CD8-positive, alpha-beta memory T cell (primary cell): ENCODE measurements at places on chromosomes 2 and 18.
A peak's percentile ranks its signal among the peaks of the same experiment; 100 is the strongest.

DNA sequence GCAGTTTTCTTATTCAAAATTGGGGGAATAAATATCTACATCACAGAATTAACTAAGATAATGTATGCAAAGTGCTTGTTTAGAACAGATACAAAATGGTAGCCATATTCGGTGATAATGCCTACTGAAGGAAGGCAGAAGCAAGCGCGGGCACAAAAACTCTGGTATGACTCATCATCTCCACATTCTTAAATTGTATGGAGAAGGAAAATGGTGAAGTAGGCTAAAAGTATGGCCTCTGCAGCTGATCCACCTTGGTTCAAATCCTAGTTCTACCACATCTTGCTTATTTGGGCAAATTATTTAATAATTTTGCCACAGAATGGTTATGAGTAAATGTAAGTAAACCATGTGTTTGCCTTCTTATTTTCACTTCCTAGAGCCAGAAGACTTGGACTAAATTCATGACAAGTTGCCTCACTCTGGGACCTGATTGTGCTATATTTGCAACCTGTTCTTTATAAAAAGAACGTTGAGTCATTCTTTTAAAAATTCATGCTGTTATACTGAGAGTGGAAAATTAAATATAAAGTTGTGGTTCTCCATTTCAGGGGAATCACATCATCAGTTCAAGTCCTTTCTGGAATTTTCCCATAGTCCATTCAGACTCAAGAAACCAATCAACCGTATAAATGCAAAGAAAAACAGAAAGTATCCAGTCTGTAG, 9.0 kb upstream of the CDK15 start:
- no peak for DNase-seq

- DNase-seq, result no peak
Observed at GRCh38 chr2:103464831-103465230, 703.0 kb downstream of the TMEM182 start.

GRCh38 chr2:144136297-144137010, 383.5 kb downstream of the ZEB2 start:
- no peak for DNase-seq

- no peak for DNase-seq
Observed at GRCh38 chr2:226887940-226888339, 52.1 kb downstream of the RHBDD1 start.

DNA sequence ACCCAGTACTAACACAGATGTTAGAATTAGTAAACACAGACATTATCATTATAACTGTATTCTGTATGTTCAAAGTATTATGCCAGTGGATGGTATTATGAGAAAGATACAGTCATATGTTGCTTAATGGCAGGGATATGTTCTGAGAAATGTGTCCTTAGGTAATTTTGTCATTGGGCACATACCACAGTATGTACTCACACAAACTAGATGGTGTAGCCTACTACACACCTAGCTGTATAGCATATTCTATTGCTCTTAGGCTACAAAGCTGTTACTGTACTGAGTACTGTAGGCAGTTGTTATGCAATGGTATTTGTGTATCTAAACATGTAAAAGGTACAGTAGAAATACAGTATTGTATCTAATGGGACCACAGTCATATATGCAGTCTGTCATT, 53.8 kb downstream of the GTF3C3 start:
- DNase-seq, result no peak

DNA sequence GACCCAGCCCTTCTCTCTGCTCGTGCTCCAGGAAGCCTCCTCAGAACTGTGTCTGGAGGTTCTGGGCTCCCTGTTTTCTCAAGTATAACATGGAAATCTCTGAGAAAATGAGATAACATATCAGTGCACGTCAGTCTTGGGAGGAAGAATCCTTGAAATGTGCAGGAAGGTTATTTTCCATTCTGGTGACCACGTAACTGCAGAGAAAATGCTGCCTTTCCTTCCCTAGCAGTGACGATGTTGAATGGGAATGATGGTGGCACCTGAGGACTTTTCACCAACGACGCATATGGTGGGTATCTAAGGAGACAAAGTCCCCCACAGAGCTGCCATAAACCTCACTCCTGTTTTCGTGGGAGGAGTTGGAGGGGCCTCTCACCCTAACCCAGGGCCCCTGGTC, 272.1 kb upstream of the SIX2 start:
- no peak for DNase-seq

DNA sequence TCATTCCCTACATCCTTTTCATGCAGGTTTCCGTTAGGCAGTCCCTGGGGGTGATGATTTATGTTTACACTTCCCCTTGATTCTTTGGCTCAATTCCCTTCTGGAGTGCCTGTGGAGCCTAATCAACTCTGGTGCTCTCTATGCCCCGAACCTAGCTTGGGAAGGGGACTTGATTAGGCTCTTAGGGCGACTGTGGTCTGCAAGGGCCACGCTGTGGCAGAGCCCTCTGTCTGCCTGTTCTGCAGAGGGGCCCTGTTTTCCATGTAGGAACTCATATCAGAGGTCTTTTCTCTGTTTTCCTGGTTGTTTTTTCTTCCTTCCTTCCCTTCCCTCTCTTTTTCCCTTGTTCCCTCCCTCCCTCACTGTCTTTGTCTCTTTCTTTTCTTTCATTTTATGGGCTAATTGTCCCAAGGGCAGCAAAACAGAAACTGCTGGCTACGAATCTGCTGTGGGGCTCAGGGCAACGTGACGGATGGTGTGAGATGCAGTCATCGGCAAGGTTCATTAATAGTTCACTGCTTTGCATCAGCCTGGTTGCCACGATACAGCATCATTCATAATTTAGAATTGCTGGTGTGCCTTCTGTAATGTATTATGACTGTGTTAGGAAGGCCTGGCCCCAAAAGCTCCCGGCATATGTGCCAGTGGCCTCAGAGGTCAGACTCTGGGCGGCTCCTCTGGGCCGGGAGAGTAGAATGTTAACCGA, 134.5 kb downstream of the NAPG start:
- no peak for DNase-seq

DNA sequence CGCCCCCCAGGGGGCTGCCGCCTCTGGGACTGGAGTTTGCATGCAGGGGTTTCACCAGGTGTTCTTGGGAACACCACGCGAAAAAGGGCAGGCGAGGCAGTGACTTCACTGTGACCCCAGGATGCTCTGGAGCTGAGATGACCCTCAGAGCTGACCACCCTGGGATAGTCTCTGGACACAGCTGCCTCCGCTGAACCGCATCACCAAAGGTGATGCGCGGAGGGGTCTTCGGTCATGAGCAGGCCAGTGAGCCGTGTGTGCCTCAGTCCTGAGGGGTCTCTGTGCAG, 17.5 kb downstream of the GPR35 start:
- no peak for DNase-seq

DNA sequence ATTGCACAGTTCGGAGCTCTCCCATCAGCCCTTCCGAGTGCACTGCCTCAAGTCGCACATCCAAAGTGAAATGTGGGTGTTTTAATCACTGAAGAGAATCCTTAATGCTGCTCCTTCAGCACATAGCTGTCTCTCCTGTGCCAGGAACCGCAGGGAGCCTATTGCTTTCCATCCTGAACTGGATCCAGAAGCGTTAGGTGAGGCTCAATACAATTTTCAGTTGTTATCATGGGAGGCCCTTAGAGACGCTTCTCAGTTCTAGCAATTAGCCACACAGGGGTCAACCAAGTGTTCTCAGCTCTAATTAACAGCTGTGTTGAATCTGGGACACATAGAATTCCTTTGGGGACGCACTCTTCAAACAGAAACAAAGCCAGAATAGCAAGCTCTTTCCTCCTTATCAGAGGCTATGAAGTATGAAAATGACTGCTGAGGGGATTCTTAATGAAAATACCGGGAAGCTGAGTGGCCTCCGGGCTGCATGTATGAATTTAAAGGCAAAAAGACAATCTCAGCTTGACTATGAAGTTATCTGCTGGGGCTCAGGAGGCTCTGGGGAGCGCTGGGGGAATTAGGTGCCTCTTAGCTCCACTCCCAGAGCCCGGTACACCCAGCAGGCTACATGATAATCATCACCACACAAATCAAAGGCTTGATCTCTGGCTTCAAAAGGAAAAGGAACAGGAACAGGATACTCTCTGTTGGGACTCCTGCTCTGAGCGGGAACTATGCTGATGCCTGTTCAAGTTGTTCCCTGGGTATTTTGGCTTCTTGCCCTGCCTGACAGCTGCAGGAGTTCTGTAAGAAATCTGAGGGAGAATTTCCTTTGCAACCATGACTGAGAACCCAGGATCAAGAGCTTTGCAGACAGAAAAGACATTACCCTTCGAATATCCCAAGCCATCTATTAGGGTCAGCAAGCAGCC, 55.4 kb upstream of the NCOA1 start:
- DNase-seq, result no peak

- DNase-seq, result no peak
Observed at GRCh38 chr2:38505779-38506178, 96.9 kb downstream of the HNRNPLL start.

- DNase-seq, result no peak
Observed at GRCh38 chr2:71898851-71899681, 248.6 kb downstream of the CYP26B1 start.

- no peak for DNase-seq
Observed at GRCh38 chr2:235737396-235737795, 243.6 kb downstream of the AGAP1 start.

DNA sequence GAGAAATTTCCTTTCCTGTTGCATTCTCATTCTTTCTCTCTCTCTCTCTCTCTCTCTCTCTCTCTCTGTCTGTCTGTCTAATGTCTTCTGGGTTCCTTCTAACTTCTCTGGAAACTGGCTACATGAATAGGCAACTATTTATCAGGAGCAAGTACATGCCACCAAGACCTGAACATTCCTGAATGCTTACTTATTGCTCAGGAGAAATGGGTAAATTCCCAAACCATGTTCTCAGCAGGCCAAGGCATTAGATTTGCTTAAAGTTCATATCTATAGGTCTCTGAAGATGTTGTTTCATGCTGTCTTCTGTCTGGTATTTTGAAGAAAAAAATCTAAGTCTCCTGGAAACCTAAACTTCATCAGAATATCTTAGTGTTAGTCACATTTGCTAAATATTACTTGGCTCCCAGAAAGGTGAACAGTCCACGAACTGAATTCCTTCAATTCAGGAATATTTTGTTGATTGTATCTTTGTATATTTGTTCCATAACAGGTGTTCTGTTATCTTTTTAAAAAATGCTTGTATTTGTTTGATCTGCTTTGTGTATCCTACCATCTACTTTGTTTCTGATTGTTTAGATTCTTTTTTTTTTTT, 77.2 kb upstream of the FIGN start:
- no peak for DNase-seq

GRCh38 chr2:19711470-19712372, 190.1 kb downstream of the TTC32 start:
- DNase-seq, result no peak

- DNase-seq, result no peak
Observed at GRCh38 chr2:135208016-135208415, 155.9 kb downstream of the RAB3GAP1 start.

- DNase-seq, result no peak
Observed at GRCh38 chr2:119608553-119608952, 64.3 kb downstream of the CFAP221 start.

GRCh38 chr2:240993446-240994170, 4.8 kb upstream of the SNED1 start:
- peak; percentile 33 for DNase-seq

GRCh38 chr2:225207043-225207442, 164.8 kb upstream of the DOCK10 start:
- DNase-seq, result no peak

DNA sequence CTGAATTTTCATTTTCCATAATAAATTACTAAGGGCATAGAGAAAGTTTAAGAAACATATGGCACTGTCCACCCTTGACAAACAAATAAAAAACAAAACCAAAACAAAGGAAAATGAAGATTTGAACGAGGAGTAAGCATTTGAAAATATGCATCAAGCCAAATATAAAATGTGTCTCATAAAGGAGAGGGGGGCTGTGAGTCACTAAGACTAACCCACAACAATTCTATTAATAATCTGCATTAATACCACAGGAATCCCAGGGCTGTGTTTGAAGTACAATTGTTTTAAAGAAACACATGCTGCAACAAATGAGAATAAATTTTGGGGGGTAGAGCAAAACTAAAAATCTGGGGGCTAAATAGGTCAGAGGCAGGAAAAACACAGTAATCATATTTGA, 53.8 kb upstream of the STK17B start:
- DNase-seq, result no peak

DNA sequence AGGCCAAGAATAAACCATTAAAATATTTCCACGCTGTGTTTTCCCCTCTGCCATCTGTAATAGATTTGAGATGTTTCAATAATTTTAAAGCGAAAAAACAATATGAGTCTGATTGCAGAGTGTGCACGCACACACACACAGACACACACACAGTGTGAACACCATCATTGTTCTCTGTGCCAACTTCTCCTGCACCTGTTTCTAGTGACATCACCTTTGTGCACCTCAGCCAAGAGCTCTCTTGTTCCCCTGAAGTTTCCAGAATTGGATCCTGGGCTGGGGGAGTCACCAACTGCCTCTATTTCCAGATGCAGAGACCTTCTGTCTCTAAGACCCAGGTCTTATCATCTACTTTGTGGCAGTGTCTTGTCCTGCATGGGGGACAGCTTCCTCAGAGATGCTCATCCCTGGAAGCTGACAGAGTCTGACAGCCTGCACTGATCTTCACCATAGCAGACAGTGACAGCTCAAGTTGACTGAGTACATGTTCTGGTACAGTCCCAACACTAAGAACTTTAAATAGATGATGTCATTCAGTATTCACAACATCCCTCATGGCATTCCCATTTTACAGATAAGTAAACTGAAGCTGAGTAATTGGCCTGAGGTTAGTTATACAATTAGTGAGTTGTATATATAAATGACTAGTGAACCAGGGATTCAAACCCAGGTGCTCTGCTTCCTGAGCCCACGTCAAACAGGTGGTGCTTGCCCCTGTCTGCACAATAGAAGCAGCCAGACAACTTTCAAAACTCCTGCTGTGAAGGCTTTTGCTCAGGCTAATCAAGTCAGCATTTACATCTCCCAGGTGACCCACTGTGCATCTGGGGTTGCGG, 39.4 kb downstream of the ACOXL start:
- DNase-seq, result no peak

DNA sequence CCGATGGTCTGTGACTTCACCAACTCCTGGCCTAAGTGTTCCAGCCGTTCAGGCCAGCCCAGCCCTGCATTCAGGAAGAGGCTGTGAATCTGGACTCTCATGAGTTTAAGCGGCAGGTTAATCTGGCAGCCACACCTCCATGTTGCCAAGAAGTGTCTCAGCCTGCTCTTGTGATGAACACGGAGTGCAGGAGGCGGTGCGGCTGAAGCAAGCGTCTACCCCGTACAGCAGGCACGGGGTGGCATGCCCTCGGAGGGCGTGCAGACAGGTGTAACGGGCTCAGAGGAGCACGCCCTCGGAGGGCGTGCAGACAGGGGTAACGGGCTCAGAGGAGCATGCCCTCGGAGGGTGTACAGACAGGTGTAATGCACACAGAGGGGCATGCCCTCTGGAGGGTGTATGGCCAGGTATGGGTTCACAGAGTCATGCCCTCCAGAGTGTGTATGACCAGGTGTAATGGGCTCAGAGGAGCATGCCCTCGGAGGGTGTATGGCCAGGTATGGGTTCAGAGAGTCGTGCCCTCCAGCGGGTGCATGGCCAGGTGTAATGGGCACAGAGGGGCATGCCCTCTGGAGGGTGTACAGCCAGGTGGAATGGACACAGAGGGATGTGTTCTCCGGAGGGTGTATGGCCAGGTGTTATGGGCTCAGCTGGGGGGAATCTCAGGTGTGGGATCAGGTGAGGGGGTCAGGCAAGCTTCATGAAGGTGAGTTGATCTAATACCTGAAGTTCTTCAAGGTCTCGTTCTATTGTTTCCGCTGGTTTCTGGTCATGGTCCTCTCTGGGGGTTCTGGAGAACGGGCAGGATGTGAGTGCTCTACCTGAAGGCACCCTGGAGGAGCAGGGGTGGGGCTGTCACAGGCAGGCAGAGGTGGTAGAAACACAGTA, 22.6 kb downstream of the CROCC2 start:
- no peak for DNase-seq

- DNase-seq, result no peak
Observed at GRCh38 chr2:236042087-236042486, 126.1 kb downstream of the GBX2 start.
